ENCODE measurements at places on chromosomes 6 and 20.

DNA sequence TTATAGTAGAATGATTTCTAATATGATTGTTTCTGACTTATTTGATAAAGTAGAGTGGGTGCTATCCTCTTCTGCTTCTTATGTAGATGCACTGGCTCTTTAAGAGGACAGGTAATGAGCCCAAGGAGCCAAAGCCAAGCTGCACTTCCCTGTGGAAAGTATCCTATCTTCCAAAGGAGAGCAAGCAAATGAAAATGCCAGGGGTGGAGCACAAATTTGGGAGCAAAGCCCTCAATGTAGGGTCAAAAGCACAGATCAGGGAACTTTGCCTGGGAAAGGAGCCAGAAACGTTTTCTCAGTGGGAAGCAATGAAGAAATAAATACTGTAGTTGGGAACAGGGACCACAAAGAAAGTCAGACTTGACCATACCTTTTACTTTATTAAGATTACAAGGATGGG lies 242.9 kb downstream of the SYNE1 start:
- DNase-seq: no peak

GRCh38 chr20:10131732-10132345 lies 86.8 kb upstream of the SNAP25 start:
- DNase-seq: peak; percentile 75

DNA sequence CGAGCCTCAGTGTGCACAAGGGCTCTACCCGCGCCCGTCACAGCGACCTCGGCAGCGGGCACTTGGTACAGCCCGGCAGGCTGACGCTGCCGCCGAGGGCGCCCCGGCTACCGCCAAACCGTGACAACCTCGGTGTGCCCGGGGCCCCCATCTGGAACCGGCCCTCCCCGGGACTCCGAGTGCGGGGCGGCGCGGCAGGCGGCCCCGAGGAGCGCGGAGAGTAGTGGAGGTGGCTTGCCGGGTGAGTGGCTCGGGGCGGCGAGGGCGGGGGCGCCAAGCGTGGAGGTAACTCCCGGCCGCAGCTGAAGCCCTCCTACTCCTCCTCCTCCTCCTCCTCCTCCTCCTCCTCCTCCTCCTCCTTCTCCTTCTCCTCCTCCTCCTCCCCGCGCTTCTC lies at the start of gene ISM1:
Gene ISM1 (plus strand): TSS at position 371 of the 394 bp plus-strand sequence. CDS start 503 bp downstream, outside the sequence.
- DNase-seq: no peak

- no peak for DNase-seq
These were observed 50.8 kb upstream of the DSN1 start for GRCh38 chr20:36824142-36824940.

DNA sequence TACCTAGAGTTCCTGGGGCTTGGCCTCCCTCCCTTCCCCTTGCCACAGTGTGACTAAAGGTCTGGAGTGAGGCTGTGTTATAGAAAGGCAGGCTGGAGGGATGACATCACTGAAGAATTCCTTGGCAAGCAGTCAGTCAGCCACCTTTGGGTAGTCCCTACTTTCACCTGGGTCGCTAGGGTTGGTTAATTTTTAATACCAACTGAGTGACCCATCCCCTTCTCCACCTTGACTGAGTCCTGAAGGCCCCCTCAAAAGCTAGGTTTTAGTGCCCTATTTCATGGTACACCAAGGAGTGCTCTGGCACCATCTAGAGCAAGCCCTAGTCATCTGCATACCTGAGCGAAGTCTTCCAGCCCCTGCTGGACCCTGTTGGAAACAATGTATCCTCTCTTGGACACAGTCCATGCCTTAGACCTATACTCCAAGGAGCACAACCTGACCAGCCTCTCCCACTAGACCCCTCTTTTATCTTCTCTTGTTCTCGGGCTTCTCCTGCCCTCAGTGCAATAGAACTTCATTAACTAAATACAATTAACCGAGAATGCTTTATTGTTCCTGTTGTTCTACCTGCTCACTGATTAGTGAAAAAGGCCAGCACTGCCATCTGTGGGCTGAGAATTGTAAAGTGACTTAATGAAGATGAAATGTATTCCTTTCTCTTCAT lies 44.6 kb downstream of the RIN2 start:
- DNase-seq: no peak

DNA sequence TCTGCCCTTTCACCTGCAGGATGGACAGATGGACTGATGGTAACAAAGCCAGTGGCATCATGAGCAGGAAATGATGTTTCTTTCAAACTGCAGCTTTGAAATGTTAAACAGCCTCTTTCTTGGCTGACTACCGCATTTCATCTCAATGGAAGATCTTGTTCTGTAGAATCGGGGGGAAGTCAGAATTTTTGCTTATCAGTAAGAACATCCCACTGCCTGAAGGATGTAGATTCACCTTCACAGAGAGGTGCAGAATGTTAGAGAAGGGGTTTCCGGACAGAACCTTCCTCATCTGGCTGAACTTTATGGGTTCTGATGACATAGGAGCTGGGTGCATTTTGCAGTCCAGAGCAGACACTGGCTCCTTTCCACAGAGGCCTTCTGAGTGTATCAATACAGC lies 32.7 kb downstream of the GGTLC1 start:
- no peak for DNase-seq

- no peak for DNase-seq
These were observed 2.5 kb downstream of the LY6G6D start for GRCh38 chr6:31717499-31718222.

DNA sequence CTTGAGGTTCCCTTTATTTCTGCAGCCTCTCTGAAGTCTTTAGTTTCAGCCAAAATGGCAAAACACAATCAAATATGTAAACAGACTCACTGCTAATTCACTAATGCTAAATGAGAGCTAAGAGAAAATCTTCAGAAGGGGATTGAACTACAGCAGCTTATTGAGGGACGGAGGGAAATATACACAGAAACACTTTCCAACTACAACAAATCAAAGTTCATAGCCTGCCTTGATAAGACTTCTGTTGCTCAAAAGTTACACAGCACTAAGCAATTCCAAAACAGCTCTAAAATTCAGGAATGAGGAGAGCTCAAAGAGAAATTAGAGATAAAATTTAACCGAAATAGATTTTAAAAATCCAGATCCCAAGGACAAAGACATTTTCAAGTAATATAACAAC lies 1.7 kb downstream of the TCP11 start:
- no peak for DNase-seq

DNA sequence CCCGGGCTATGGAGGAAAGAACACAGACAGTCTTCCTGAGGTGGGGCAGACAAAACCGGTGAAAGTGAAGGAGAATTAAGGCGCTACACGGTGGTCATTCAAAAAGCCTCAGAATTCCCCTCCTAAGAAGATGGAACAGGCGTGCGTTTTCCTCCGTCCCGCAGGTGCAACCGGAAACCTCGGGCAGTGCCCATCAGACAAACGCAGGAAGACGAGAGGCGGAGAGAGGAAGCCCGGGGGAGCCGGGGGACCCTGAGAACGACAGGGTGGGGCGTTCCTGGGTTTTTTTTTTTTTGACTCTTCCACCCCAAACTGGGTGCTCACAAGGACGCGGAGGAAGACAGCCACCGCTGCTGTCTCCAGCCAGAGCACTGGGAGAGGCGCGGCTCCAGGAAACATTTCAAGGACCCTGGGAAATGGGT lies 25.4 kb downstream of the TTLL2 start:
- DNase-seq: no peak

GRCh38 chr6:4067673-4068072 lies 11.3 kb downstream of the FAM217A start:
- DNase-seq: no peak

DNA sequence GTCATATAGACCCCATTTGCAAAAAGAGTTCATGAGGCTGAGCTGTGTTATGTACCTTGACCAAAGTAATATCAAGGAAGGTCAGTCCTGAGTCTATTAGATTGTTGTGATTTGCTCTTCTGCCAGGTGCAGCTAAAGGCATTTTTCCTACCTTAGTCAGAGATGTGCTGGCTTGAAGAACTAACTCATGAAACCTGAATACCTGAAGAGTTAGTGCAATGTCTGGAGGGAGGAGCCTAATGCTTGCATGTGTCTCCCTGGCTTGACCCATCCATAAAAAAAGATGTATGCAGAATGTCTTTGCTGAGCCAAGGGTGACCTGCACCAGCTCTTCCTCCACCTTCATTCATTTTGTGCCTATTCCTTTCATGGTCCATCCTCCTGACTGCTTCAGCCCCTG lies 742.0 kb downstream of the KIF16B start:
- DNase-seq: no peak

DNA sequence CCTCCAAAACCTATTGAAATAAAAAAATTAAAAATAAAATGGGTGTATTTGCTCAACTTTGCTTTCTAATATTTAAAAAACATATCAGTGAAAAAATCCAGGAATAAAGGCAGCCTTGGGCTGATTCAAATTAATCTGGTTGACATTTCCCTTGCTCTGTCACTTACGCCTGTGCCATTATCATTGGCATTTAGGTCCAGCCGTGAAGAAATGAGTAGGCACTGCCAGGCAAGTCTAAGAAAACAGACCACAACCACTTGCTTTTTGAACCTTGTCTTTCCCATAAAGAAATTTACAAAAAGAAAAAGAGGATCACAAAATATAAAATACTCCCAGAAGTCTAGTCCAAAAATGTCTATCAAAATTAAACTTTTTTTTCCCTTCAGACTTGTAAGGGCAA lies 59.2 kb upstream of the HBS1L start:
- DNase-seq: no peak

DNA sequence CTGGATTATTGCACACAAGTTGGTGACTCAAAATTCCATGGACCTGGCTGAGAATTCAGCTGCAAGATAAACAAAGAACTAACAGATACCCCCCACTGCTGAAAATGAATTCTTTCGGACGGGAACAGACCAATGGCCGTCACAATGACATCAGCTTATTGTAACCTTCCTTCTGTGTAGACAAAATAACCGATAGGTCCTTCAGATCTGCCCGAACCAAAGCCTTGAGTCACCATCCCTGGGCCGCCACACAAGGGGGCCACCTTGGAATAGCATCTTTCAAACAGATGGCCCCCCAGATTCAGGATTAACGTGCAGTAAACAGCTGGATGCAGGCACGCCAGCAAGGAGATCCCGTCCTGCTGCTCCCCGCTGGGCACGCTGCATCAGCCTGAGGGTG lies 214.0 kb upstream of the EXOC2 start:
- peak; percentile 69 for DNase-seq

GRCh38 chr20:208942-209566 lies 18.0 kb upstream of the DEFB129 start:
- DNase-seq: peak; percentile 67

GRCh38 chr6:112525749-112526148 lies 178.6 kb downstream of the RFPL4B start:
- no peak for DNase-seq

- no peak for DNase-seq
These were observed 4.3 kb downstream of the ARFRP1 start for GRCh38 chr20:63703471-63703975.

- DNase-seq: no peak
These were observed 156.9 kb upstream of the BEND3 start for GRCh38 chr6:107272246-107272645.

All from fibroblast of skin of right biceps (primary cell).